ENCODE measurements at places on chromosomes 7 and 10.

- DNase-seq, result peak; percentile 26
These were observed 10.1 kb downstream of the CHN2 start for GRCh38 chr7:29204491-29205272.

DNA sequence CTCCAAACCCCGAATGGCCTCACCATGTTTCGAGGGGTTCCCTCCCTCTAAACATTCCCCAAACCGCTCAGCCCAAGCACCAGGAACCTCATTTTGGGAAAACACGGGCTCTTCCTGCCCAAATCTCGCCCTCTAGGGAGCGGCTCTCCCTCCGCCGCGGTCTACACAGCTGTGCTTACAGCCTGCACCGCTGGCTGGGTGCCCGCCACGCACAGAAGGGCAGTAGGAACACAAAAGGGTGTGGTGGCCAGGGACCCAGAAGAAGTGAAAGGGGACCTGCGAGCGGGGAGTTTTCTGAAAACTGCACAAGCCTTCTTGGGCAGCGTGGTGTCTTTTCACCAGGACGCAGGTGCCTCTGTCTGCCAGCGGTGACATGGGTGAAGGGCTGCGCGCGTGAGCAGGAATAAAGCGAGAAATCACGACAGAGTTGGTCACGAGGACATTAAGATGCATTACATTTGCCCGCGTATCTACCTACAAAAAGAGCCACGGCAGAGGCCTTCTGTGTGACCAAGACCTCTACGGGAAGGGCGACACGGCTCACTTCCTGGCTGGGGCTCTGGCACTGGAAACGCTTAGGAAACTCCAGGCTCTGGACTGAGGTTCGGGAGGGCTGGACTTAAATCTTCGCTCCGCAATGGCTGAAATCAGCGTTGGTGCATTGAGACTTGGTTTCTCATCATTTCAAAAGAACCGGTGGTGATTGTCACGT, 171.7 kb downstream of the LSM5 start:
- no peak for DNase-seq

DNA sequence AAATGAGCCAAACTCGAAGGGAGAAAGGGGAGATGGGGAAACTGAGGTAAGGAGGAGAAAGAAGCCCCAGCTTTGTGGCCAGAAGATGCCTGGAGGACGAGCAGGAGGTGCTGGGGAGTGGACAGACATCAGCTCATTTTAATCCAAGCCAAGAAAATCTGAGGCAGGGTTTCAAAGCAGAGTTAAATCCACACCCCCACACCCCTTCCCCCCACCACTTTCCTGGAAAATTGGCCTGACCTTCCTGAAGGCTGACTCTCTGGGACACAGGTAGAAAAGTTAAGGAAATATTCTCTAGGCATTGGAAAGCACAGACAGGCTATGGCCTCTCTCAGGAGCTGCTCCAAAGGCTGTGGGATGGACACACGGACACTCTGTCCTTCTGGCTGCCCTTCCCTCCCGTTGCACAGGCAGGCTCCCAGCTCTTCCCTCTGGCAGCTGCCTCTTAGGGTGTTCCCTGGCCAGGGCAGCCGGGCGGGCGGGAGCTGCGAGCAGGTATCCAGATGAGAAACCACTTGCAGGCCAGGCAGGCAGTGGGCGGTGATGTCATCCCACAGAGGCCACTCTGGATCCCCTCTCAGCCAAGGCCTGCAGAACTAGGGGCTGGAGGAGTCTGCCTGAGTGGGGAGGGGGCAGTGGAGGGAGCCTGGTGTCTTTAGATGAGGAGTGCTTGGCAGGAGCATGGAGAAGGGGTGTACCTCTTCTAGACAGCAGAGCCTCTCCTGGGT, 171.8 kb downstream of the NEURL1 start:
- DNase-seq, result no peak

GRCh38 chr7:128400566-128400965, 9.2 kb downstream of the IMPDH1 start:
- DNase-seq, result no peak

DNA sequence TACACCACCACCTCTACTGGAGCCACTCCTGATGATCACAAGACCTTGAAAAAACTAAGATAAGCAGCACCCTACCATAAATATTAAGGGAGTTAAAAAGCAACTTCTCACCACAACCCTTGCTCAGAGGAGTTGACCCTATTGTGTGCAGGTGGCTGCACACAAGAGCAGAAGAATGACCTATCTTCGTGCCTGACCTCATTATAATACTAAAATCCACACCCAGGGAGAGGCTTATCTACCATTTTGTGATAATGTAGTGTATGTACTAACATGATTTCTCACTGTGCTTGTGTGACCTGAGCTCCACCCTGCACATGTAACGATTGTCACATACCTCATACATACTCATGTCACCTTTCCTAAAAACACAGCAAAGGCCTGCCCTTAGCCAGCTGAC, 205.0 kb upstream of the MBL2 start:
- DNase-seq, result no peak
